ENCODE measurements at places on chromosomes 5 and 9.

DNA sequence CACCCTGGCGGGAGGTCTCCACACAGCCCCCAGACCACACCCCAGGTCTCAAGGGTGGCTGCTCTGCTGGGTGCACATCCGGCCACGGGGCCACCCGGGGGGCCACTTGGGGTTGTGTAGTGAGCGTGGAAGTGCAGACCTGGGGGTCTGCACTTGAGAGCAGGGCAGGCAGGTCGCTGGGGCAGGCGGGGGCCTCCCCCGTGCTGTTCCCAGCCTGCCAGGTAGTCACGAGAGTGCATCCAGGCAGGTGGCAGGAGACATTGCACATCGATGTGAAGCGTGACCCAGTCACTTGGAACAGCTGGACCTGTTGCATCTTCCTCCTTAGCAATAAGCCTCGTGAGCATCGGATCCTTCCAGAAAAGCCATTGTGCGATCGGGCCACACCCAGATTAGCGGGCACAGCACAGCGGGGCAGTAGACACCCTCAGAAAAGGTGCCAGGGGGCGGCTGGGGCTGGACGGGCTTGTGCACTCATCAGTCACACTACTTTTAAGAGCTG is 4.8 kb upstream of the ENTPD8 start:
- DNase-seq, result no peak

- DNase-seq, result no peak
Measured at GRCh38 chr9:98150721-98151120, 31.7 kb upstream of the TRIM14 start.

- no peak for DNase-seq
Measured at GRCh38 chr9:131012396-131012917, 3.5 kb downstream of the LAMC3 start.

- no peak for DNase-seq
Measured at GRCh38 chr5:32421075-32421474, 23.5 kb downstream of the ZFR start.

DNA sequence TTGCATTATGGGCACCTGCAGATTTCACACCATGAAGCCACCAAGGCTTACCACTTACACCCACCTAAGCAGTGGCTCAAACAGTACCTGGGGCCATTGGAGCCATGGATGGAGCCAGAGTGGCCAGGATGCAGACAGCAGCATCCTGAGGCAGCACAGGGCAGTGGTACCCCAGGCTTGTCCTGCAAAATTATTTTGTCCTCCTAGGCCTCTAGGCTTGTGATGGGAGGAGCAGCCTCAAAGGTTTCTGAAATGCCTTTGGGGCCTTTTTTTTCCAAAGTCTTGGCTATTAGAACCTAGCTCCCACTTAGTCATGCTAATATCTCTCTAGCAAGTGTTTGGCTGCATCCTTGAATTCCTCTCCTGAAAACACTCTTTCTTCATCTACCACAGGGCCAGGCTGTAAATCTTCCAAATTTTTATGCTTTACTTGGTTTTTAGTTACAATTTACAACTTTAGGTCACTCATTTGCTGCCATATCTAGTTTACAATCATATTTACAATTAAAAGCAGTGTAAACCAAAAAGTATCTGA is 15.7 kb downstream of the TMC1 start:
- no peak for DNase-seq

- no peak for DNase-seq
Measured at GRCh38 chr5:72042097-72042496, 65.2 kb upstream of the MAP1B start.

GRCh38 chr5:54379590-54379989 is 69.2 kb upstream of the ARL15 start:
- DNase-seq, result no peak

- DNase-seq, result no peak
Measured at GRCh38 chr9:138064547-138064946, 187.0 kb downstream of the CACNA1B start.

- no peak for DNase-seq
Measured at GRCh38 chr5:125002727-125003598, 256.5 kb upstream of the ZNF608 start.

DNA sequence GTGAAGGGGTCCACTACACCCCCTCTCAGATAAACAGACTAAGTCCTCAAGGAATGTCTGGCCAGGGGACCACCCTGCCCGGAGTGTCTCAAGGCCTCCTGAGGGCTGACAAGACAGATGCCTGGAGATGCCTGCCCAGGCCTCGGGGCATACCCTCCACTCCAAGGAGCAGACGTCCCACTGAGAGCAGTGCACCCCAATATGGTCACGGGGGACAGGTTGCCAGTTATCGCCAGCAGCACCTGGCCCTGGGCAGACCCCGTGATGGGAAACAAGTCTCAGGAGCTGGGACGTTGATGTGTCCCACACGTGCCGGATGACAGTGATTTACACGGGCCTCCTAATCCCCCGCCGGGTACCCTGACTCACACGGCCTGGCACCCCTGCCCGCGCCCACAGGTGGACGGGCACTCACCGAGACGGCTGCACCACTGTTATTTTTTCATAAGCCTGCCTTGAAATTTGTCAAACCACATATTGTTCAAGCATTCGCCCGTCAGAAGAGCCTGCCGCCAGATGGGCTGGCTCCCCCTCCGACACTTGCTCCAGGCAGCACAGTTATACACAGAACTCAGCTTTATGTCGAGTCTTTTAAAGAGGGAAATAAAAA is 43.9 kb downstream of the BARX1 start:
- no peak for DNase-seq

DNA sequence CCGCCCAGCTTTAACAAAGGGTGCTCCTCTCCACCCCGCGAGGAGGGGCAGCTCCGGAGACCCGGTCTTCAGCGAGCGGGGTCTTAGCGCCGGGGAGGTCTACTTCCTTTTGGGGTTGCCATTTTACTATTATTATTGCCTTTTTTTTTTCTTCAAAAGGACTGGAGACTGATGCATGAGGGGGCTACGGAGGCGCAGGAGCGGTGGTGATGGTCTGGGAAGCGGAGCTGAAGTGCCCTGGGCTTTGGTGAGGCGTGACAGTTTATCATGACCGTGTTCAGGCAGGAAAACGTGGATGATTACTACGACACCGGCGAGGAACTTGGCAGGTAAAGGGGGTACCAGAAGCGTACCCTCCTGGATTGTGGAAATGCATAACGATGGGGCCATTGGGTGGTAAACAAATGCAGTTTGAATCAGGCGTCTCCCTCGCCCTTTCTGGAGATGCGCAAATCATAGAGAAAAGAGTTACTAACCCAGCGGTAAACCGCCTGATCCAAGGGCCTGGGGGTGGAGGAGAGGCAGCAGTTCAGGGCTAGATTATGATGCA is 1.2 kb downstream of the DAPK1 start:
- peak; percentile 18 for DNase-seq

Measured in kidney glomerular epithelial cell (primary cell).